ENCODE measurements at places on chromosomes 11 and 22. TPM values are rescaled to one million over a fixed set of nuclear protein-coding genes. Genes with fewer than 3 reads are reported as not detected.

GRCh38 chr11:76205252-76206076 is 838 bp downstream of the WNT11 start:
- no peak for DNase-seq

DNA sequence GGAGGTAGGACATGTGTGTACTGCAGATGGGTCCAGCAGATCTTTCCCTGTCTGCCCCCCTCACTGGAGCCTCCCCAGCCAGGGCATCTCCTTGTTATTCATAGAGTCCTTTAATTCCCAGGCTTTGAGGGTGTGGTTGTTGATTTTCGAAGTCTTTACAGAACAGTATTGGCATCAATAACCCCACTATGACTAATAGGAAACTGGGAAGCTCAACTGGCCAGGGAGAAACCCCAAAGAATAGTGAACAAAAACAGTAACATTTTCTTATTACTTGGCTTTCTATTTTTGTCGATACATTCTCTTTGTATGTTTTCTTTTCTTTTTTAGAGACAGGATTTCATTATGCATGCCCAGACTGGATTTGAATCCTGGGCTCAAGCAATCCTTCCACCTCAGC is 57.9 kb downstream of the NF2 start:
- peak; percentile 73 for DNase-seq

DNA sequence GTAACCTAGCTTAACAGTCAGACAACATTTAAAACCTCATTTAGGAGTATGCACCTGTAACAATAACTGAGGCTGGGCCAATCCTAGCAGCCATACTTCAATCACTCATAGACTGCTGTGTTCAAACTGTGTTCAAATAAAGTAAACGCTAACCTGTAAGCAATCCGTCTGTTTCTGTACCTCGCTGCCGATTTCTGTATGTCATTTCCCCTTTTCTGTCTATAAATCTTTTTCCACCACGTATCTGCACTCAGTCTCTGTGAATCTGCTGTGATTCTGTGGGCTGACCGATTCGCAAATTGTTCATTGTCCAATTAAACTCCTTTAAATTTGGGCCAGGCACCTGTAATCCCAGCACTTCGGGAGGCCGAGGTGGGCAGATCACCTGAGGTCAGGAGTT is 12.3 kb downstream of the APOBEC3H start:
- DNase-seq, result no peak

- DNase-seq, result peak; percentile 33
These were observed 34.7 kb downstream of the ALG9 start for GRCh38 chr11:111836721-111837120.

- DNase-seq, result no peak
These were observed 72.6 kb downstream of the NAV2 start for GRCh38 chr11:19785265-19785664.

DNA sequence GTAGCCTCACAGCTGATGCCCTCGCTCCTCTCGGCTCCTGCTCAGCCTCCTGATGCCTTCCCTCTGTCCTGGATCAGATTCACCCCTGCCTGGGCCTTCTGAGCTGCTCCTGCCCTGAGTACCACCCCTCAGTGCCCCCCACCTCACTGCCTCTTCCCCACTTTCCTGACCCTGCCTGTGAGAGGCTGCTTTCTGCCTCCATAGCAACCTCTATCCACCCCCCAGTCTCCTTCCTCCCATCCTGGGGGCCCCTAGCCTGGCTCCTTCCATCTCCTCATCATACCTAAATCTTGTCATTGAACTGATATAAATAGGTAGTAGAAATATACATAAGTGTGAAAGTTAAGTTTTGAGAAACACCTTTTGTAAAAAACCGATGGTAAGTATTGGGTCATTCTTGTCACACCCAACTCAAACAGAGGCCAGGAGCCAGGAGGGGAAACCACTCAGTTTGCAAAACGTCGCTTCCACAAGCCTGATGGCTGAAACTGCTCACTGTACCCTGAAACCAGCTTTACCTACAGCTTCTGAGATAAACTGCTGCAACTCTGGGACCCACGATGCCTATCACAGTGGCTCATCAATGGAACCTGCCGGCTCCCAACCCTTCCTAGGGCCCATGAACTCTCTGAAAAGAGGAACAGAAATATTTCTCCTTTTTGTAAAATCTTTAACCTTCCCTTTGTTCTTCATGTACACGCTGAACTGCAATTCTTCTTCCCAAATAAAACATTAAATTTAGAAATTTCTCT is 4.8 kb upstream of the APOBEC3H start:
- DNase-seq, result no peak

Gene MAPK8IP1
- total RNA-seq, result 8.1 TPM

Gene BDNF
- 63.6 TPM for total RNA-seq

GRCh38 chr11:45260071-45260470 is 26.1 kb downstream of the SYT13 start:
- peak; percentile 12 for DNase-seq
